ENCODE measurements at places on chromosomes 7 and 10.

DNA sequence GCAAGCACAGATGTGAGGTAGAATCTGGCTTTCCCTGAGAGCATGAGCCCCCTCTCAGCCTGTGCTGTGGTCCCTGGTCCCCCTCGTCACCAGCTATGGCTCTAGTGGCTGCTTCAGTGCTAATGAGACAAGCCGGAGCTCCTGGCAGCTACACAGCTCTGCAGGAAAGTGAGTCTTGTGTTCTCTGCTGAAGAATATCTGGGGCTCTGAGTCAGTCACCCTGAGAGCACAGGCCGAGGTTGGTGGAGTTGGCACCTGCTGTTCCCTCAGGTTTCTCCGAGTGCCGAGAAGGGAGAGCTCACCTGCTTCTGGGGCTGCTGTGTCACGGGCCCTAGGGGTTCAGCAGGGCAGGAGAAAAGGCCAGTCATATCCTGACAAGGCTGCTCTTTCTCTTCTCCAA lies 37.2 kb upstream of the GJD4 start:
- DNase-seq = no peak

- DNase-seq = no peak
These were observed 125.1 kb upstream of the GPR22 start for GRCh38 chr7:107344799-107345198.

- DNase-seq = no peak
These were observed 18.5 kb downstream of the SH3PXD2A start for GRCh38 chr10:103836861-103837260.

- DNase-seq = no peak
These were observed 13.5 kb downstream of the GCC1 start for GRCh38 chr7:127571741-127572505.

GRCh38 chr7:107179326-107180164 lies 10.7 kb downstream of the HBP1 start:
- DNase-seq = no peak

DNA sequence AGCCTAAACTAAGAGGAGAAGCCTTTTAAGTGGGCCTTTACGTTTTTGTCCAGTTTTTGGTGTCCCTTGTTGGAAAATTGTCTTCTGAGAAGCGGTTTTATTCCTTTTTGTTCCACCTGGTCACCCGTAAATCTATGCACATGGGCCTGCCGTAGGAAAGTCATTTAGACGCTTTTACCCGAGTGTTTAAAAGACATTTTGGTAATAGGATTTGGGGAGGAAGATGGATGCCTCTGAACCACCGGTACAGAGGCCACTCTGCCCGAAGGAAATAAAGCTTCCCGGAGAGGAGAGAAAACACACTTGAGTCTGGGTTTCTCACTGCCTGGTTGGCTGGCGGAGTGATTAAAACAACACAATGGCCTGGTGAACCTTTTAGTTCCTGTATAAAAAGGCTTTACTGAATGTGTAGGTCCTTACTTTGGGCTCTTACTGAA lies 760 bp downstream of the THNSL1 start:
- DNase-seq = peak; percentile 33

DNA sequence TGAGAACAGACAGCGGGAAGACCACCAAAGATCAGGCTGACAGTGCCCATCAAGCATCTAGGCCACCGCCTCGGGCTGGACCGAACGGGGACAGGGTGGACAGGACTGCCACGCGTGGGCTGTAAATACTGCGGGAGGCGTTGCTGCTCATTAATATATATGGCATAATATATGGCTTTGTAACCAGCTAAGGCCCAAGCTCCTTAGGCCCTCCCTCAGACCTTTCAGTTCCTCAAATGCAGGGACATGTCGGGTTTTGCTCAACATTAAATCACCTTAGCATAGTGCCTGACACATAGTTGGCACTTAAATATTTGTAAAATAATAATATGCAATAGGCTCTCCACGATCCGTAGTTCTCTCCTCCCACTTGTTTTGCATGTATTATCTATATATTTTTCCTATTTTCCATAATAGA lies 402 bp upstream of the TMEM168 start:
- no peak for DNase-seq

GRCh38 chr10:44968091-44968490 lies 8.5 kb downstream of the RASSF4 start:
- peak; percentile 32 for DNase-seq

DNA sequence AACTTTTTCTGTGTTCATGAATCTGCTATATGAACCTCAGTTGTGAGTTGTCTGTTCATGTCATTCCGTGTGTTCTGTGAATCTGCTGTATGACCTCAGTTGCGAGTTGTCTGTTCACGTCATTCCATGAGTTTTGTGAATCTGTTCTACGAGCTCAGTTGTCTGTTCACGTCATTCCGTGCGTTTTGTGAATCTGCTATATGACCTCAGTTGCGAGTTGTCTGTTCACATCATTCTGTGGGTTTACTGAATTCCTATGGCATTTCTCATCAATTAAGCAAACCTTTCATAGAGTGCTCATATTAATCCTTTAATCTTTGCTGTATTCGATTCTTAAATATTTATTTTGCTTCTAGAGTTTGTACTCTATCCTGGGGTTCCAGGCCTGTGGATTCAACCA lies 150.6 kb downstream of the DIP2C start:
- DNase-seq = no peak

DNA sequence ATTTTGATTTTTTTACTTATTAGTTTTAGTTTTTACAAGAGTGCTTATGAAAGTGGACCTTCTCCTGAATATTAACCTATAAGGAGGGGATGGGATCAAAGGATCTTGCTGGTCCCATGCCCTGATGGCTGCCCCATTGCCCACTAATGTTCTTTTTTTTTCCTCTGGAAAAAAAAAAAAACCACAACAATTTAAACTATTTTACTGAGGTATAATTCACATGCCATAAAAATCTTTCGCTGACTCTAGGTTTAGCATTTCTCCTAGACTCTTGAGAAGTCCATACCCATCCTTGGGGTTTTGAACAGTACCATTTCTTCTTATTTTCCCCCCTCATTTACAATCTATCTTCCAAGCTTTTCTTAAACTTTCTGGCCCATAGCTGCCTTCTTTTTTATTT lies 481.8 kb downstream of the TFEC start:
- DNase-seq = no peak

- DNase-seq = peak; percentile 78
These were observed 27.6 kb upstream of the RNF32 start for GRCh38 chr7:156612930-156613329.
